Right cardiac atrium (tissue), 5 donors: ENCODE measurements at places on chromosomes 4 and X.
A peak's percentile ranks its signal among the peaks of the same experiment; 100 is the strongest.

- no peak for DNase-seq
Observed at GRCh38 chr4:141309874-141310273, 89.2 kb downstream of the ZNF330 start.

DNA sequence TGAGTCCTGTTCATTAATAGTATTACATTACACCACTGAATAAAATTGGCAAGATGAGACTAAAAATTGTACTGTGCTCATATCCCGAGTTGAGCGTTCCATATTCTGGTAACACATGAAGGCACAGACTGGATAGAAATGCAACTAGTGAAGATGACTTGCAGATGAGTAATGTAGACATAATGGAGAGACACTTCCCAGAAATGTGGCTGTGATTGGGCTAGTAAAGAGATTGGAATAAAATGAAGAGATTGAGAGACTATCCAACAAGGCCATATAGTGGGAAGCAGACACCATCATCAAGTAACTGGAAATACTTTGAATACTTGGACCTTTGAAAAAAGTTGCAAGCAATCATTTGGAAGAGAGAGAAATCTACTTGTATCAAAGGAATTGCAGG, 77.3 kb downstream of the DCAF8L1 start:
- no peak for DNase-seq

DNA sequence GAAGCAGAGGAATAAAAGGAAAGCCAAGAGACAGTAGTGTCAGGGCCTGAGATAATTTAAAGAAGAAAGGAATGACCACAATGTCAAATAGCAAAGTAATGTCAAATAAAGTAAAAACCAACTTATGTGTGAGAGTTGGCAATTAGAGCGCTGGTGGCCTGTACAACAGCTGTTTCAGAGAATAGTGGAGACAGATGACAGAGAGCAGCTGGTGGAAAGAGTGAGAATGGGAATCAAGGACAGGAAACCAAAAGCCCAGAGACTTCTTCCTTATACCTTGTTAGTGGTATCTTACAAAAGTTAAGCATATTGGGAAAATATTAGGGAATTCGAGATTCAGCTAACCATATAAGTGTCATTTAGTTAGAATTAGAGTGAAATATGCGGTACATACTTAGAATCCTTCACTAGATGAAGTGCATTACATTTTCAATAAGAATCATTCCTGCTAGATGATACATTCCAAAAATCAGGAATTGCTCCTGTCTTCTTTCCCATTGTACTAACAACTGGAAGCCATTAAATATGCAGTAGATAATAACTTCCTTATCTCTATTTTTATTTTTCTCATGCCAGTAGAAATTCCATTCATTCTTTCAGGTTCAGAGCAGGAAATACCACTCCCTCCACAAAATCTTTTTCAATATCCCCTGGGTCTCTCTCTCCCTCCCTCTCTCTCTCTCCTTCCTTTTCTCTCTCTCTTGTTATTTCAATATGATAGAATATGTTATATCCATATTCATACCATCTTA, 525.4 kb downstream of the CENPC start:
- no peak for DNase-seq

- no peak for DNase-seq
Observed at GRCh38 chrX:10199212-10199611, 42.4 kb downstream of the CLCN4 start.

GRCh38 chr4:113962719-113963265, 16.7 kb downstream of the ARSJ start:
- no peak for DNase-seq

DNA sequence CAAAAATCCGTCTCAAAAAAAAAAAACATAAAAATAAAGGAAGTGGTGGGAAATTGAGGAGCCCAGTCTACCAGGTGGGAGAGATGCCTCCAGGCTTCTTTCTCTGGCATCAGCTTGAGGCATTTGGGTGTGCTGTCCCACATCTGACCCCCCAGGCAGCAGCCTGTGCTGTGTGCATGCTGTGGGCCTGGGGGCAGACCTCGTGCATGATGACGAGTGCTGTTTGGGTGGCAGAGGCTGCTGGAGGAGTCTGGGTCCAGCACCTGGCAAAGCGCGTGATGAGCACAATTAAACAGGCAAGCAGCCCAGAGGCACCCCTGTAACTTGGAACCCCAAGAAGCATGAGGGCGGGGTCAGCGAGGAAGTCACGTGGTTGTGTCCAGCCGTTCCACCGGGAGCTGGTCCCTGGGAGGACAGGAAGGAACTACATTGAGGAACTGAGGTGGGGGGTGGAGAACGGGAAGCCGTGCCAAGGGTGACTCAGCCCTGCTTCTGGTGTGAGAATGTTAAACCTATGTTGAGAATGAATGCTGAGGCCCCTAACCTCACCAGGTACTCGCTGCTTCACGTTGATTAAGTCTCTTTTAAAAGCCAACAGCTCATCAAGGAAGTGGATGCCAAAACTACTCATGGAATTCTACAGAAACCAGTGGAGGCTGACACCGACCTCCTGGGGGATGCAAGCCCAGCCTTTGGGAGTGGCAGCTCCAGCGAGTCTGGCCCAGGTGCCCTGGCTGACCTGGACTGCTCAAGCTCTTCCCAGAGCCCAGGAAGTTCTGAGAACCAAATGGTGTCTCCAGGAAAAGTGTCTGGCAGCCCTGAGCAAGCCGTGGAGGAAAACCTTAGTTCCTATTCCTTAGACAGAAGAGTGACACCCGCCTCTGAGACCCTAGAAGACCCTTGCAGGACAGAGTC, 6.1 kb downstream of the TACC3 start:
- DNase-seq, result peak; percentile 80

DNA sequence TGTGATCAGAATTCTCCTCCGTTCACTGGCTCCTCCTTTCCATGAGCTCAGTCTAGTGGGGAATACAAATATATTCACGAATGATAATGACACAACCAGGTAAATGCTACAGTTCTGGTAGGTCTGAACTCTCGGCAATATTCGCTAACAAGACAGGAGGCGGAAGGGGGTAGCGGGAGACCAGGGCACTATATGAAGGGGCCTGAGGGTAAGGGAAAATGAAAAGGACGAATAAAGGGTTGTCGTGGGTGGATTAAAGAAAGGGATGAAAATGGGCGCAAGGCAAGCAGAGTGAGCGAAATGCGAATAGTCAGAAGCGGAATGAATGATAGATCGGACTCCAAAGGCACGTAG, 743 bp downstream of the NKAP start:
- no peak for DNase-seq

- DNase-seq, result no peak
Observed at GRCh38 chr4:36917413-36917812, 327.1 kb upstream of the NWD2 start.

DNA sequence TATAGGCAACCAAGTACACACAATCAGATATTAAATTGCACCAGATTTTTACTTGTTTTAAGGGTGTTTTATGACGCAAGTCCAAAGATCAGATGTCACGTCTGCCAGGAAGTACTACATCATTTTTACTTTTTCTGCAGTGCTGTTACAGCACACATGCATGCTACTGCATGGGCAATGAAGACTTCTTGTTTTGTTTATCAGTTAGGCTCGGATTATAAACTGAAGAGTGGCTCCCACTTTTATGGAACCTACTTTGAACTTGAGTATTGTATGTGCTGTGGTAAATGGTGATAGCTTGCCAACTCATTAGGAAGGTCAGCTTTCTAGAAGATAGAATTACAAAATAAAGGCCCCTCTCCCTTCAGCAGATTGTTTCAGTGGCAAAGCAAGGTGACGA, 131.6 kb downstream of the CEP135 start:
- no peak for DNase-seq

DNA sequence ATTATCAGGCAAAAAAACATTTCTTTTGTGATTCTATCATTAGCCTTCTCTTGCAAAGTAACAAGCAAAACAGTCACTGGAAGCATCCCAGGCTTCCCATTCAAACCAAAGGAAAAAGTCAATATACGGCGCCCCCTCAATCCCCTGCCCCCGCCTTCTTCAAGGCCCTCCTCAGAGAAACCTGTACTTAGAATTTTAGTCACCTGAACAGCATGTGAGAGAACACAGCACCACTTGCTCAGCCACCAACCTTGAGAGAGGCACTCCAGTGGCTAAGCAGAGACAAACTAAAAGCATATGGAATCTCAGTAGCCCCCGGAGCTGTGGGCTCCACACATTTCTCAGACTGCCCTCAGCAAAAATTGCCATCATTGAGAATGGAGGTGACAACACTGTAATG, 25.2 kb downstream of the LEF1 start:
- DNase-seq, result no peak

DNA sequence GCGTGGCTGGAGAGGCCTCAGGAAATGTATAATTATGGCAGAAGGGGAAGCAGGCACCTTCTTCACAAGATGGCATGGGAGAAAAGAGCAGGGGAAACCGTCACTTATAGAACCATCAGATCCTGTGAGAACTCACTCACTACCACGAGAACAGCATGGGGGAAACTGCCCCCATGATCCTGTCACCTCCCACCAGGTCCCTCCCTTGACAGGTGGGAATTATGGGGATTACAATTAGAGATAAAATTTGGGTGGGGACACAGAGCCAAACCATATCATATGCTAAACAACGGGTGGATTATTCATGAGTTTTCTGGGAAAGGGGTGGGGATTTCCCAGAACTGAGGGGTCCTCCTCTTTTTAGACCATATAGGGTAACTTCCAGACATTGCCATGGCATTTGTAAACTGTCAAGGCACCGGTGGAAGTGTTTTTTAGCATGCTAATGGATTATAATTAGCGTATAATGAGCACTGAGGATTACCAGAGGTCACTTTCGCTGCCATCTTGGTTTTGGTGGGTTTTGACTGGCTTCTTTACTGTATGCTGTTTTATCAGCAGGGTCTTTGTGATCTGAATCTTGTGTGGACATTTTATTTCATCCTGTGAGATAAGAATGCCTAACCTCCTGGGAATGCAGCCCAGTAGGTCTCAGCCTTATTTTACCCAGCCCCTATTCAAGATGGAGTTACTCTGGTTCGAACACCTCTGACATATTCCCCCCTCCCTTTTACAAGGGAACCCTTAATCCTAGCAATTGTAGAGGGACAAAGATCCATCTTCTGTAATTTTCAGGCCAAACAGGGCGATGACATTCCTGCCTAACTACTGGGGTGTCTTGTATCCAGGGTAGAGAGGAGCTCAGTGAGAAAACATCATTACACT, 27.6 kb upstream of the ZNF81 start:
- DNase-seq, result no peak

- no peak for DNase-seq
Observed at GRCh38 chrX:15815779-15816437, 25.6 kb downstream of the ZRSR2 start.

GRCh38 chrX:46531442-46531841, 13.8 kb downstream of the ZNF674 start:
- no peak for DNase-seq

GRCh38 chr4:163611182-163611581, 116.7 kb downstream of the TMA16 start:
- no peak for DNase-seq

DNA sequence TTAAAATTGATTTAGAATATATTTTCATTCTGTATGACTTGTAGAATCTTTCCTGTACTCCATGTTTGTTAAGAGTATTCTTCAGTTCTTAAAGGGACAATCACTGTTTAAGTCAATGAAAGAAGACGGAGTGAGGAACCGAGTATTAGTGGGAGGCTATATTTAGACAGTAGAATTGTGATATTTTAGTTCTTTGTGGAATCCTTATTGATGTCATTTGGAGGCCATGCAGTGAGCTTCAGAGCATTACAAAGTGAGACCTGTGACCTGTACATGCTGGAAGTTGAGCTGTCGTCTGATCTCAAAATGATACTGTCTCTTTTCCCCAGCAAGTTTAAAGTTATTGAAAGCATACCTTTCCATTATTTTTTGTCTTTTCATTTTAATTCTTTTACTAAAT, 394.7 kb downstream of the GALNTL6 start:
- no peak for DNase-seq

DNA sequence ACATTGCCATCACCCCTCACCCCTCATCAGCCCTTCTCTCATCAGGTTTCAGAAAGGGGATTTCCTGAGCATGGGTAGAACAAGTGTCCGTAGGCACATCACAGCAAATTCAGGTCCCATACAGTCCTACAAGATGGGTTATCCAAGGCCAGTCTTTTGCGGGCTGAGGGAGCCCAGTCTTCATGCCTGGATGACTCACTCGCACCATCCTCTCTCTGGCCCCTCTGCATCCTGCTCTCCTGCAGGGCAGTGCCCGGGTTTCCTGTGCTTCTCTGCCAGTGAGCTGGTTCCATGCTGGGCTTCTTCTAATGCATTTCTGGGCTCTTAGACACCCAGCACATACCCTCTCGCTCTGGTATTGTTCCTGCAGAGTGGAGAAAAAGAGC, 7.3 kb upstream of the INTS6L start:
- no peak for DNase-seq

DNA sequence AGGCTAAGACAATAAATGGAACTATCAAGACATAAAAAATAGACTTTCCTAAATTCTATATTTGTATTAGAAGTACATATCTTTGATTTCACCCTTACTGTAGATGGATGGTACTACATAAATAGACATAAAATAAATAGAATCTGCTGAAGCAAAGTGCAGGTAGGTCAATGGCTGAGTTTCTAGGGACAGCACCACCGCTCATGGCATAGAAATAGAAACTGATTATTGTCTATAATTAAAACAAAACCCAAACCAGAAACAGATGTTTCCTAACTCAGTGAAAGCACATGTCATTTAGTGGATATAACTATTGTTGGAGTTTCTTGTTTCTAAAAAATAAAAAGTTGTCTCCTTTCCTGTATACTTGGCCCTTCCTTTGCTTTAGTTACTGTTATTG, 387.3 kb upstream of the ADGRL3 start:
- no peak for DNase-seq

DNA sequence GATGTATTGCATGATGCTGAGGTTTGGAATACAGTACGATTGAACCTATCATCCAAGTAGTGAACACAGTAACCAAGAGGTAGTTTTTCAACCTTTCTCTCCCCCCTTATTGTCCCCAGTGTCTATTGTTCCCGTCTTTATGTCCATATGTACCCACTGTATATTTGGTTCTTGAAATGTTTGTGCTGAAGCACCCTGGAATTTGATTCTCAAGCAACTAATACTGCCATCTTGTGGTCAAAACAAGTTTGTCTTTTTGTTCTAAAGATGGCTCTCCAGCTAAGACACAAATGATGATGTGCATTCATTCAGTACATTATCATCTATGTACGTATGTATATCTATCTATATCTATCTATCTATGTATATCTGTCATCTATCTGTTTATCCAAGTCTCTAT, 33.5 kb upstream of the DCX start:
- no peak for DNase-seq

- no peak for DNase-seq
Observed at GRCh38 chrX:100216083-100216482, 194.0 kb downstream of the PCDH19 start.

DNA sequence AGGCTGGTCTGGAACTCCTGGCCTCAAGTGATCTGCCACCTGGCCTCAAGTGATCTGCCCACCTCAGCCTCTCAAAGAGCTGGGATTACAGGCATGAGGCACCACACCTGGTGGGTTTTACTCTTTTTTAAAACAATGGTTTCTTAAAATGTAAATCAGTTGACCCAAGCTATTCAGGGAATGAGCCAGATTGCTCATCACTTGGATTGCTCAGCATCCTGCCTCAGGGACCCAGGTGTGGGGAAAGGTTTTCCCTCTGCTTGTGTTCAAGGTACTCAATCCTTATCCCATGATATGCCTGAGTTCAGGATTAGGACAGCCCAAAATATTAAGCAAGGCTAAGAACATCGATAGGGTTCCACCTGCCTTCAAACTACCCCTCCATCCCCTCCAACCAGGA, 67.4 kb downstream of the CHRNA9 start:
- no peak for DNase-seq
